Activated T-helper 1 cell treated with Interleukin-2 at 50 U/mL for 16 hours (primary cell): ENCODE measurements at places on chromosomes 2 and 18.

GRCh38 chr18:52569492-52569891 lies 229.5 kb downstream of the DCC start:
- DNase-seq = no peak

GRCh38 chr2:231781798-231782726 lies 980 bp upstream of the PDE6D start:
- DNase-seq = no peak

DNA sequence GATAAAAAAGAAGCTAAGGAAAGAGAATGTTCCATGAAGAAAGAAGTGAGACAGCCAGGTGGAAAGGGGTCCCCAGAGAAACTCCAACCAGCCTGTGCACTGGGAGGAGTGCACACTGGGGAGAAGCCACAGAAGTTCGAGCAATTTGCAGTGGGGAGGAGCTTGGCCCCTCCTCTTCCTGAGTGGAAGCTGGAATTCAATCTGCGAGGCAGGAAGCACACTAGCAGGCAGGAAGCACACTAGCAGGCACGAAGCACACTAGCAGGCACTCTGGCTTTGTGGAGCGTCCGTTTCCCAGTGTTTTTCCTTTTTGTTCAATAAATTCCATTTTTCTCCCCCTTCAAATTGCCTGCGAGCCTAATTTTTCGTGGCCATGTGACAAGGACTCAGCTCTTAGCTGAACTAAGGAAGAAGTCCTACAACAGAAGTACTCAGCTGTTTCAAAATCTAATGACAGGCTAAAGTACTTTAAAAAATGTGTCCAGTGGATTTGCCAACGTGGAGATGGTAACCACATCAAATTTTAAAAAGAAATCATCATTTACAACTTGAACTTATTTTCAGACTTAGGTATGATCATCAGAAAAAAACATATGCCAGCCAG lies 21.4 kb upstream of the SPIRE1 start:
- no peak for DNase-seq

GRCh38 chr2:38174646-38175423 lies 98.9 kb upstream of the CYP1B1 start:
- DNase-seq = no peak

GRCh38 chr18:27843783-27844777 lies 332.9 kb downstream of the CDH2 start:
- no peak for DNase-seq

DNA sequence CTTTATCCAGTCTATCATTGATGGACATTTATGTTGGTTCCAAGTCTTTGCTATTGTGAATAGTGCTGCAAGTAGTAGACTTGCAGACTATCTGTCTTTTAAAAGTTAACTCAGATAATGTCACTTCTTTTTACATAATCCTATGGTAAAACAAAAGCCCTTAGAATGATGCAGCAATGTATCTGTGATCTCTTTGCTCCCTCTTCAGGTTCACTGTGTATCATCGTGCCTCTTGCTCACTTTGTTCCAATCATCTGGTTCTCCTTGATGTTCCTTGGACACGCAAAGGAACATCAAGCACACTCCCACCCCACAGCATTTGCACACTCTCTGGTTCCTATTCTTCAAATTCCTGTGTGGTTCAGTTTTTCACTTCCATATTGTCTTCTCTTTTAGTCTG lies 472.5 kb upstream of the ZNF804A start:
- no peak for DNase-seq

DNA sequence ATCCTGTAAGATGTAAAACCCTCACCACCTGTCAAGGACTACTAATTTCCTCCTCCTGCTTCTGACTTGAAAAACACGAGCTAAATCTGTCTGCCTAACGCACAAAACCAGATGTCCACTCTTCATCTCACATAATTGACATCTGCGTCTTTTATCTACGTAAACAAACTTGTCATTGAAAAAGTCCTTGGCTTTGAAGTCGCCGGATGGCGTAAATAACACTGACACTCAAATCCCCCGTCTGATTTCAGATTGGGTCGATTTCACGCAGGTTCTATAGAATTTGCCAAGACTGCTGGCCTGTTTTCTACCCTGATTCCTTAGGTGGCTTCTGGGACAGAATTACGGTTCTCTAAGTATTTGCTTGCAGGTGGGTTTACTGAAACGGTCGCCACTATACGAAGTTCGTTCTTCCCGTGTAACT lies 539 bp upstream of the MOB4 start:
- DNase-seq = no peak
